ENCODE measurements at places on chromosomes 11 and 22. TPM values are rescaled to one million over a fixed set of nuclear protein-coding genes. Genes with fewer than 3 reads are reported as not detected.
A peak's percentile ranks its signal among the peaks of the same experiment; 100 is the strongest.

GRCh38 chr22:20260071-20260765 is 7.9 kb downstream of the RTN4R start:
- DNase-seq: no peak

Gene OR6A2
- total RNA-seq: not detected

- no peak for DNase-seq
Observed at GRCh38 chr11:68655406-68655805, 28.9 kb upstream of the GAL start.

DNA sequence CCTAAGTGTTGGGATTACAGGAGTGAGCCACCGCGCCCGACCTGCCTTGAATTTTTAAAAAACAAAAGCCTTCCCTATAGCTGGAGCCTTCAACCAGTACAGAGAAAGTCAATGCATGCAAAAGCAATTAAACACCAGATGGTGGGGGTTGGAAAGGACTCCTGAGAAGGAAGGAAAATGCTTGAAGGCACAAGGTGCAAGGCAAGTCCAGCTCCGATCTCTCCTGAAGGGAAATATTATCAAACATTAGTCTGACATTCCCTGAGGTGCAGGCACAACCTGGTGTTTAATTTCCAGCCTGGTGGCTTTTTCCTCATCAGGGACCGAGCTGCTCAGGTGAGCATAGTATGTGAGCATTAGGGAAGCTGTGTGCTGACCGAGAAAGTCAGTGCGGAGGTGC is 12.9 kb upstream of the RAPSN start:
- no peak for DNase-seq

- no peak for DNase-seq
Observed at GRCh38 chr11:130947889-130948288, 31.6 kb upstream of the SNX19 start.

DNA sequence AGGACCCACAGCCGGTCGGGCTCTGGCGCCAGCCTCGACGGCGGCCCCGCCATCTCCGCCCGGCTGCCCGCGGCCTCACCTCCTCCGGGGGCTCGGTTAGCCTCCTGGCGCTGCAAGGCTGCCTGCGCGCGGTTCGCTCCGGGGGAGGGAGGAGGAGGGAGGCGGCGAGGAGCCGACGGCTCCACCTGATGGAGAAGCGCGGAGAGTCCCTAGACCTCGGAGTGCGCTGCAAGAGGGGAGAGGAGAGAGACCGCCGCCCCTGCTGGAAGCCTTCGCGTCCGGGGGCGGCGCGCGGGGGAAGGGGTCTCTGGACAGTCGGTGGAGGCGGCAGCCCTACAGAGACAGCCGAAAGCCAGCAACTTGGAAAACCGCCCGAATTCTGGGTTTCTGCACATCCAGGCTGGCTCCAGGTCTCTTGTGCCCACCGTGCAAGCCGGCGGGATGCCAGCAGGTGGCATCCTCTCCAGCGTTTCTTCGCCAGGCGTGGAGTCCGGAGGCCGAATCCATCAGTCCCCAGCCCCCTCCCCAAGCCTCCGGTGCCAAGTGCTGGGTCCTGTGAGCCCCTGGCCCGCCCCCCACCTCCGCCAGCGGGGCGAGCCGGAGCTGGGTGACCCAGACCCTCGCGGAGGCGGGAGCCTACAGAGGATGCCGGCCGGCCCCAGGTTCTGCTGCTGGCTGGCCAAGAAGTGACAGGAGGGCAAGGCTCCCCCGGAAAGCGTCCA is 2.9 kb upstream of the KIRREL3 start:
- DNase-seq: no peak

DNA sequence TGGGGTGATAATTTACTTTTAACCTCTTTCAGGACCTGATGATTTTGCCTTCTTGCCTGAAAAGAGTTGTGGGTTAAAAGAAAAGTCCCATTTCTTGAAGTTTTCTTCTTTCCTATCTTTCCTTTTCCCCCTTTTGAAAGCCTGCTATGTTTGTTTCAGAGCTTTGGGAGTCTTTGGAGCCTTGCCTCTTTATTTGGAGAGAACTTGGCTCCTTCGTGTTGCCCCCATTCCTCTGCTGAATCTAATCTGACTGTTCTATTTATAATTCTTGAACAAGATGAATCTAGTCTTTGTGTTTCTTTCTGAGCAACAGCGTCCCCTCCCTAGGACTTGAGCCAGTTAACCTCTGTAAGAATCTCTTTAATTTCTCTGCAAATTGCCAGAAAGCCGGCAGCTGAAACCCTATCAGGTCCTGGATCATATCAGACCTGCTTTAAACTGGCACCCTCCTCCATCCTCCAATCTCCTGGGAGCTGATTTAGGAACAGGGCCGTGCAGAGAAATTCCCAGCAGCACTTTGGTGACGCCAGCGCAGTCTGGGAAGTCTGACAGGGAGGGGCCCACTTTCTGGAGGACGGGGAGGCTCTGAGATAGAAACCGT is 289.1 kb upstream of the SORL1-AS1 start:
- peak; percentile 91 for DNase-seq

Gene ARHGAP8
- not detected for total RNA-seq
